ENCODE measurements at places on chromosomes 6 and 20. TPM values are rescaled to one million over a fixed set of nuclear protein-coding genes. Genes with fewer than 3 reads are reported as not detected.

MCUR1 gene
- 18.1 TPM for total RNA-seq

RIPOR3 gene
- total RNA-seq: 28.4 TPM

GDAP1L1 gene
- 8.0 TPM for total RNA-seq

EFHC1 gene
- total RNA-seq: 7.4 TPM

OR12D3 gene
- not detected for total RNA-seq

GPX6 gene
- total RNA-seq: not detected

GRCh38 chr6:24961852-24962251, 26.1 kb upstream of the RIPOR2 start:
- H3K27me3 ChIP-seq: no peaks in the 10 kb centered on the region
- no peak overlapping the region for H3K4me3 ChIP-seq
- no peak for DNase-seq

GRCh38 chr6:118968416-118968815, 33.5 kb upstream of the MCM9 start:
- no peaks in the 10 kb centered on the region for H3K27me3 ChIP-seq
- no peak overlapping the region for H3K27ac ChIP-seq
- no peaks in the 10 kb centered on the region for H3K36me3 ChIP-seq
- no peak overlapping the region for H3K4me3 ChIP-seq
- no peaks in the 10 kb centered on the region for H3K4me1 ChIP-seq

DNA sequence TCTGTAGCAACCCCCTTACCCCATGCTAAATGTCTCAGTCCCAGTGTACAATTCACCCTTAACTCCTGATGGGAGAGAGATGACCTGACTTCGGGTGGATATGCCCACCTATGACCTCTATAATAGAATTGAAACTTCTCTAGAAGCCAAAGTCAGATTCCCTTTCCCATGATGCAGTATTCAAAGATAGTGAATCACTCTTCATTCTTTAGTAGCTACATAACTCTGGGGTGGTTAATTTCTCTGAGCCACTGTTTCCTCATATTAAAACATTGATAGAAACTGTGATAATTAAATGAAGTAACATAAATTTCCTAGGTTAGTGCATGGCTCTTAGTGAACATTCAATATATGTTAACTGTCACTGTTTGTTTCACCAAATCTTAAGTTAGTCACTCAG, 500.4 kb downstream of the COL12A1 start:
- no peaks in the 10 kb centered on the region for H3K4me1 ChIP-seq
- H3K4me3 ChIP-seq: no peak overlapping the region
- no peaks in the 10 kb centered on the region for H3K36me3 ChIP-seq
- DNase-seq: no peak
- H3K27ac ChIP-seq: no peak overlapping the region
- H3K27me3 ChIP-seq: no peaks in the 10 kb centered on the region

- no peak overlapping the region for H3K27ac ChIP-seq
- DNase-seq: no peak
- H3K4me3 ChIP-seq: no peak overlapping the region
- H3K36me3 ChIP-seq: no peaks in the 10 kb centered on the region
- no peaks in the 10 kb centered on the region for H3K4me1 ChIP-seq
These were observed 115.1 kb upstream of the LAMP5 start for GRCh38 chr20:9399322-9399721.

DNA sequence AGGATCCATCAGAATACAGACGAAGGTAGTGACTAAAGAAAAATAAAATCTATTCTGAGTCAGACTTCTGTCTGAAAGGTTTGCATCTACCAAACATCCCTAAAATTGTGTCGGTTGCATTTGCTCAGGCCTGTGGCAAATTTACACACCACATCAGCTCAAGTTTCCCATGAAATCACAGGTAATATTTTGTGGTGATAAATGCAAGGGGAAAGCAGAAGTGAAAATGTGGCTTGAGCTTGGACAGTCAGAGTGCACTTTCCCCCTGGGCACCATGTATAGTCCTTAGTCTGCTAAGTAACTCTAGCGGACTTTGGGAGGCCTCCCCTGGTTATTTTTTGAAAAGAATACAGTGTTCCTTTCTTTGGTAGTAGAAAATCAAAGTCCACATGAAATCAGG, 159.1 kb downstream of the PKHD1 start:
- H3K4me3 ChIP-seq: no peak overlapping the region
- no peak for DNase-seq
- H3K27me3 ChIP-seq: no peaks in the 10 kb centered on the region
- no peaks in the 10 kb centered on the region for H3K36me3 ChIP-seq
- H3K4me1 ChIP-seq: no peaks in the 10 kb centered on the region

DNA sequence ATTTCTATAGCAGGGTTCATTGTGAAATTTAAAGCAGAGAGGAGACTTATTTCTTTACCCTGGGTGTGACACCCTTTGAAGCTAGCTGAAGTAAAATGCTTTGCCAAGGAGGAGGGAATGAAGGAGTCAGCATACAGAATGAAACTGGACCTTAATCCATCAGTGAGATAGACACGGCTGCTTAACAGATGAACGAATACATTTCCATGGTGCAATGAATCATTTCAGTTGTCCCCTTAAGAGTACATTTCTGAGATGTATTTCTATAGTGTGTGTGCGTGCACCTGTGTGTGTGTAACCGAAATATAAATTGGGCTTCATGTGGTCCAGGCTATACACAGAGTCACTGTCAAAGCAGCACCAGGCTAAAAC, 73.8 kb upstream of the CD93 start:
- no peak overlapping the region for H3K4me3 ChIP-seq
- H3K27me3 ChIP-seq: no peaks in the 10 kb centered on the region
- no peak overlapping the region for H3K27ac ChIP-seq
- H3K36me3 ChIP-seq: no peaks in the 10 kb centered on the region
- H3K4me1 ChIP-seq: peaks cover 24% of the 10 kb centered on the region

- H3K27me3 ChIP-seq: no peaks in the 10 kb centered on the region
- no peak overlapping the region for H3K27ac ChIP-seq
- DNase-seq: no peak
- no peak overlapping the region for H3K4me3 ChIP-seq
- H3K36me3 ChIP-seq: no peaks in the 10 kb centered on the region
- no peaks in the 10 kb centered on the region for H3K4me1 ChIP-seq
These were observed 198.4 kb upstream of the SLC35B3 start for GRCh38 chr6:8633762-8634161.

GRCh38 chr6:21751608-21752007, 158.1 kb downstream of the SOX4 start:
- H3K36me3 ChIP-seq: no peaks in the 10 kb centered on the region
- H3K27me3 ChIP-seq: no peaks in the 10 kb centered on the region
- no peaks in the 10 kb centered on the region for H3K4me1 ChIP-seq
- no peak overlapping the region for H3K4me3 ChIP-seq
- H3K27ac ChIP-seq: no peak overlapping the region

- no peaks in the 10 kb centered on the region for H3K4me1 ChIP-seq
- H3K4me3 ChIP-seq: no peak overlapping the region
- no peaks in the 10 kb centered on the region for H3K27me3 ChIP-seq
- H3K36me3 ChIP-seq: no peaks in the 10 kb centered on the region
- no peak overlapping the region for H3K27ac ChIP-seq
These were observed 70.8 kb upstream of the IPCEF1 start for GRCh38 chr6:154427446-154427845.

DNA sequence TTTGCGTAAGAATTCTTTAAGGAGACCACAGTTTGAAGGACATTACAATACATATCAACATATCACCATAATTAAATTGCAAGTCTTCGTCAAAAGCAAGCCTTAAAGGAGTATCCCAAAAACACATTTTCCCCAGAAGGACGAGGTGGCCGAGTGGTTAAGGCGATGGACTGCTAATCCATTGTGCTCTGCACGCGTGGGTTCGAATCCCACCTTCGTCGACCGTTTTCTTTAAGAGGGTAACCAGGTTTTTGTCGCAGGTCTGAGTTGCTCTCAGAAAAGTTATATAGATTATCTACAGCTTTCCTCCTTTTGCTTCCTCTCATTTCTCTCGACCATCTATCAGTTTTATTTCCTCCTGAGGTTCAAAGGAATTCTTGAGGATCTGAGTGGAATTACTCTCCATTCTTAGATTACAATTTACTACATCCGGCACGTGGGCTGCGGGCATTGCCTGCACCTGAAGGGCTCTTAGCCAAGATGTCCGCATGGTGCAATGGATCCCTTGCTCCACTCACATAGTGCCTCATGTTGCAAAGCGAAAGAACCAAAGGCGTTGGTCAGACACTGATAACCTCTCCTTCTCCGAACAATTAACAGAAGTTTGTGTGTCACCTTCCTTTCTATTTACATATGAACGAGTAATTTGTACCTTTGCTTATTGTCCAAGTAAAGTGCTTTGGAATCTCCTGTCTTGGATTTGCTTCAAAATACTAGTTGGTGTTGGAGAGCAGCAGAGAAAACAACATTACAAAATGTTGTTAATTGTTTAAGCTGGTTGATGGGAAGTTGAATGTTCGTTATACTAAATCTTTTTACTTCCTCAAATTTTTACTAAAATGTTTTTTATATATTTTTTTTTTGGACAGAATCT, 14.0 kb downstream of the POM121L2 start:
- no peak overlapping the region for H3K27ac ChIP-seq
- H3K36me3 ChIP-seq: no peaks in the 10 kb centered on the region
- H3K27me3 ChIP-seq: peaks cover 74% of the 10 kb centered on the region
- H3K4me3 ChIP-seq: no peak overlapping the region
- DNase-seq: no peak

GRCh38 chr20:58756450-58756775, 63.8 kb downstream of the NPEPL1 start:
- H3K27ac ChIP-seq: no peak overlapping the region
- H3K27me3 ChIP-seq: no peaks in the 10 kb centered on the region
- H3K4me3 ChIP-seq: no peak overlapping the region
- no peaks in the 10 kb centered on the region for H3K4me1 ChIP-seq
- no peaks in the 10 kb centered on the region for H3K36me3 ChIP-seq

DNA sequence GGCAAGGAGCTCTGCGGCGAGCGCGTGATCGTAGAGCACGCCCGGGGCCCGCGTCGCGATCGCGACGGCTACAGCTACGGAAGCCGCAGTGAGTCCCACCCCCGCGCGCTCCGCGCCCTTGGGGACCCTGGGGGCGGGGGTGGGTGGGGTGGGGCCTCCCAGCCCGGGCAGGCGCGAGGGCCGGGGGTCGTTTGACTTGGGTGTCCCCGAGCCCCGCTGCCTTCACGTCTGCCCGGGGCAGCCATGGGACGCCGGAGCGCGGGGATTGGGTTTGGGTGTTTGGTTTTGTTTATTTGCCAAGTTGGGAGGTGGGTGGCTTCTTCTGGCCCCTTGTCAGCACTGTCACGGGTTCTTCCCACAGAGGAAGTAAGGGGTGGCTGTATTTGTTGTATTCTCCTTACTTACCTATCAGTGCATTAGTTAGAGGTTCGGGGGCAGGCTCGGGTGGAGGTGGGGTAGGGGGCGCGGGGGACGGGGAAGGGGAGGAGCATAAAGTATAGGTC, 777 bp downstream of the SRSF6 start:
- no peak for DNase-seq
- no peaks in the 10 kb centered on the region for H3K36me3 ChIP-seq
- peaks cover 18% of the 10 kb centered on the region for H3K4me1 ChIP-seq
- no peak overlapping the region for H3K27ac ChIP-seq
- H3K4me3 ChIP-seq: peak overlapping the region; percentile 71

DNA sequence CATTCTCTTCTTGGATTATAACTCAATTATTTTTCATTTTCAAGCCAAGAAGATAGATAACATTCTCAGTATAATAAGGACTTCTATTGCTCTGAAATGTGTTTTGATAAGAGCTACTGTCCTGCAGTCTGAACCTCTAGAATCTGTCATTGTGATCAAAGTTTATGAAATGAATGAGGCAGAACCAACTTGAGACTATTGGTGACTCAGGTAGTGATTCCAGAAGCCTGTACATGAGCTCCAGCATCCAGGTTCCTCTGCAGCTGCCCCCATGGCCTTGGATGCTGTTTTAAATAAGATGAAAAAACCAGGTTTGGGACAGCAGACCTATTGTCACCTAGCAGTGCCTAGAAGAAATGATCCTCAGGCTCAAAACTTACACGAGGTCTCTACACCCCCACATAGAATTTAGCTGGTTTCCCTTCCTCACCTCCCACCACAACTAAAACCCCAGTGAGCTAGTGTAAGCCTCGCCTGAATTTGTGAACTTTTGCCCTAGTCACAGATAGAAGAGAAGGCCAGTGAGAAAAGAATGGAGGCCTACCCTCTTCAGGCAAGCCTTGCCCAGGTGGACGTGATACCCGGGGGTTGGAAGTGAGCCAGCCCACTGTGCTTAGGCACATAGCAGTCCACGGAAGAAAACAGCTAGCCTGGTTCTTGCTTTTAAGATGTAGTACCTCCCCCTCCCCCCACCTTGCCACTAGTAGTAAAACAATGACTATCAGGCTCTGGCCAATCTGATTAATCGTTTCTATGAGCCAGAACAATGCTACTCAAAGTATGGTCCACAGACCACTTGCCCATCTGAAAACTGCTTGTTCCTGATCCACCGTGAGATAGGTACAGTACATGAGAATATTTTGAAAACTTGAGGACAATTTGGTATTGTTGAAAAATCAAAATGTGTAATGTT, 73.0 kb upstream of the SYNJ2 start:
- no peak overlapping the region for H3K27ac ChIP-seq
- no peaks in the 10 kb centered on the region for H3K27me3 ChIP-seq
- DNase-seq: no peak
- peaks cover 21% of the 10 kb centered on the region for H3K36me3 ChIP-seq
- H3K4me3 ChIP-seq: no peak overlapping the region

- no peaks in the 10 kb centered on the region for H3K27me3 ChIP-seq
- H3K4me1 ChIP-seq: no peaks in the 10 kb centered on the region
- H3K36me3 ChIP-seq: no peaks in the 10 kb centered on the region
- H3K27ac ChIP-seq: no peak overlapping the region
- H3K4me3 ChIP-seq: no peak overlapping the region
- no peak for DNase-seq
These were observed 46.1 kb downstream of the POU3F2 start for GRCh38 chr6:98880486-98880885.

DNA sequence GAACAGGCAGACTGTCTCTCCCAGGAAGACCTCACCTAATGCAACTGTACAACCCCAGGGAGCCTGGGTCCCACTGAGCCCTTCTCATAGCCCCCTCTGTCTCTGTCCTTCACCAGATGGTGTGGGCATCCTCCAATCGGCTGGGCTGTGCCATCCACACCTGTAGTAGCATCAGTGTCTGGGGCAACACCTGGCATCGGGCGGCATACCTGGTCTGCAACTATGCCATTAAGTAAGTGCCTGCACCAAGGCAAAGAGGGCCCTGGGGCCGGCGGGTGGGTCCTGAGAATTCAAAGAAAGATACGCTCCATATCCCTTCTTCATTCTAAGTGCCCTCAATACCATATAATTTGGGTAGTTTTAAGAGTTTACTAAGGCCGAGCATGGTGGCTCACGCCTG, 8.3 kb downstream of the R3HDML start:
- H3K27me3 ChIP-seq: no peaks in the 10 kb centered on the region
- no peak overlapping the region for H3K4me3 ChIP-seq
- no peak overlapping the region for H3K27ac ChIP-seq
- H3K36me3 ChIP-seq: no peaks in the 10 kb centered on the region
- no peaks in the 10 kb centered on the region for H3K4me1 ChIP-seq
- no peak for DNase-seq

GRCh38 chr6:70140496-70140895, 162.4 kb downstream of the COL9A1 start:
- H3K4me1 ChIP-seq: no peaks in the 10 kb centered on the region
- no peaks in the 10 kb centered on the region for H3K27me3 ChIP-seq
- H3K4me3 ChIP-seq: no peak overlapping the region
- H3K36me3 ChIP-seq: no peaks in the 10 kb centered on the region
- DNase-seq: no peak
- H3K27ac ChIP-seq: no peak overlapping the region

GRCh38 chr6:34093854-34094430, 51.9 kb downstream of the GRM4 start:
- H3K4me3 ChIP-seq: no peak overlapping the region
- no peak for DNase-seq
- H3K27ac ChIP-seq: no peak overlapping the region
- no peaks in the 10 kb centered on the region for H3K4me1 ChIP-seq

All from adrenal gland (tissue), 19 donors.